ENCODE measurements at places on chromosomes 7 and 10.

DNA sequence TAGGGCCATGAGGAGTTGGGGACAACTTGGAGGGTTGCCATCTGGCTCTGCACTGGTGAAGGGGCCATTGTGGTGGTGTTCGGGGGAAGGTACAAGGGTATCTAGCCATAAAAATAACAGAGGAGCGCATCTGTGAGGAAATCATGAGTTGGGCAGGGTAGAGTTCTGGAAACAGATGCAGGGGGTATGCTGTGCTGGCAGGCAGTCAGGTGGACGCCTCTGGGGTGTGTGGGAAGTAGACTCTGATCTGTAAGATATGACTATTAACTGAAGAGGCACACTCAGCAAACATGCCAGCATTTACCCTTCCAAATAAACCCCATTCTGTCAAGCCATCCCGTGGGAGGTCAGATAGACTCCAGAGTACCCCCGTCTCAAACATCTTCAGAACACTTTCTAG is 79.8 kb downstream of the CLEC2L start:
- peaks cover 71% of the 10 kb centered on the region for H3K36me3 ChIP-seq
- no peaks in the 10 kb centered on the region for H3K4me1 ChIP-seq
- H3K27ac ChIP-seq, result no peak overlapping the region
- H3K27me3 ChIP-seq, result no peaks in the 10 kb centered on the region

GRCh38 chr10:17216217-17216900 is 11.7 kb upstream of the VIM start:
- no peaks in the 10 kb centered on the region for H3K36me3 ChIP-seq
- no peaks in the 10 kb centered on the region for H3K27me3 ChIP-seq
- DNase-seq, result peak; percentile 81
- H3K4me3 ChIP-seq, result no peak overlapping the region
- peaks cover 50% of the 10 kb centered on the region for H3K4me1 ChIP-seq

DNA sequence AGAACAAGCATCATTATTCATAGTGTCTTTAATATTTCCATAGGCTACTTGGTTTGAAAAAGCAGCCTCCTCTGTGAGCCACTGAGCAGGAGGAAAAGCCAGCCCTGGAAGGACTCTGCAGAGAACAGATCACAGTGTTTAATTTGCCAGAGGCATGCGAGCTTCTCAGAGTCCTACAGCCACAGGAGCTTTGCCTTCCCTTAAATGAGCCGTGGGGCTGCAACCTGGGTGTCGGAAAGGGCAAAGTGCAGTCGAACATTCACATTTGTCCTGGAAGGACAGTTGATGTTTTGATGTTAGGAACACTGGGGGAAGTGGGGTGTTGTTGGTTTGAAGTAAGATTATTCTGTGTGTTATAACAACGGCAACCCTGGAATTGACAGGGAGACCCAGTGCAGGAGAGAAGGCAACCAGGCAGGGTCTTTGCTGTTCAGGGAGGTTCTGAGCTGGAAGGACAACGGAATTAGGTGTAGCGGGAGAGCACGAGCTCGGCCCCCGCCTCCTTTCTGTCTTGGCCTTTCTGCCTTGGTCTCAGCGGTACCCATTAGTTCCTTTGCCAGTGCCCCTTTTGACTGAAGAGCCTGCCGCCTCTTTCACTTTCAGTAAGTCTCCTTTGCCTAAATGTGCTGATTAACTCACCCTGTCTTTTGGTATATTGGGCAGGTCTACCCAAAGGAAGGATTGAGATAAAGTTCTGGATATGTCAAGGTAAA is 192.3 kb upstream of the PITRM1 start:
- no peaks in the 10 kb centered on the region for H3K4me1 ChIP-seq
- no peak overlapping the region for H3K4me3 ChIP-seq

- no peaks in the 10 kb centered on the region for H3K27me3 ChIP-seq
- no peak for DNase-seq
Measured at GRCh38 chr7:47690902-47691558, 109.1 kb upstream of the TNS3 start.

All from ascending aorta (tissue), 2 donors.